ENCODE measurements at places on chromosomes 16 and 17.

- no peak for DNase-seq
Observed at GRCh38 chr16:85470873-85471272, 142.2 kb upstream of the GSE1 start.

GRCh38 chr16:82382521-82382920 is 212.5 kb upstream of the MPHOSPH6 start:
- DNase-seq = no peak

DNA sequence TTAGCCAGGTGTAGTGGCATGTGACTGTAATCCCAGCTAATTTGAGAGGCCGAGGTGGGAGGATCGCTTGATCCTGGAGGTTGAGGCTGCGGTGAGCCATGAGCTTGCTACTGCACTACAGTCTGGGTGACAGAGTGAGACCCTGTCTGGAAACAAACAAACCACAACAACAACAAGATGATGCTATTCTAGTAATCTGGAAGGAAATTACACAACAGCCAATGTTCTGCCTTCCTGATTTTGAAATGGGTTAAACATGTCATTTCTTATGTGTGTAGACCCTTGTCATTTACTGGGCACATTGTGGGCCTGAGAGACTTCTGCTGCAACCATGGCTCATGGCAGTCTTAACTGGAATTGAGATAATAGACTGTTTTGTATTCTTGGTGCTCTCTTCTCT is 5.9 kb downstream of the COQ7 start:
- no peak for DNase-seq

DNA sequence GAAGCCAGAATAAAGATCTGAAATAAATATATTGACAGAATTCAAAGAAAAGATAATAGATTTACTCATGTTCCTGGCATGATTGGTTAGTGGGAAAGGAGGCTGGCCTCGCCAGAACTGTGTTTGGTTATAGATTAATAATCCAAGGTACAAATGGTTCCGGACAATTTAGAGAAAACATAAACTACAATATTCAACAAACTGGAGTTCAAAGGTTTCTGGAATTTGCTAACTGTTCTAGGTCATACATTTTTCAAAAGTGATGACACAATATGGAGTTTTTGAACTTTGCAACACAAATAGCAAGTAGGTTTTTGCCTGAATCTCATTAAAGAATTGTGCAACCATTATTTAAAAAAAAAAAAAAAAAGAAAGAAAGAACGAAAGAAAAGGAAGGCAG is 251.7 kb upstream of the SALL1 start:
- DNase-seq = no peak

GRCh38 chr17:66775881-66776400 is 59.0 kb upstream of the CACNG5 start:
- no peak for DNase-seq
